ENCODE measurements at places on chromosomes 13 and 19.

DNA sequence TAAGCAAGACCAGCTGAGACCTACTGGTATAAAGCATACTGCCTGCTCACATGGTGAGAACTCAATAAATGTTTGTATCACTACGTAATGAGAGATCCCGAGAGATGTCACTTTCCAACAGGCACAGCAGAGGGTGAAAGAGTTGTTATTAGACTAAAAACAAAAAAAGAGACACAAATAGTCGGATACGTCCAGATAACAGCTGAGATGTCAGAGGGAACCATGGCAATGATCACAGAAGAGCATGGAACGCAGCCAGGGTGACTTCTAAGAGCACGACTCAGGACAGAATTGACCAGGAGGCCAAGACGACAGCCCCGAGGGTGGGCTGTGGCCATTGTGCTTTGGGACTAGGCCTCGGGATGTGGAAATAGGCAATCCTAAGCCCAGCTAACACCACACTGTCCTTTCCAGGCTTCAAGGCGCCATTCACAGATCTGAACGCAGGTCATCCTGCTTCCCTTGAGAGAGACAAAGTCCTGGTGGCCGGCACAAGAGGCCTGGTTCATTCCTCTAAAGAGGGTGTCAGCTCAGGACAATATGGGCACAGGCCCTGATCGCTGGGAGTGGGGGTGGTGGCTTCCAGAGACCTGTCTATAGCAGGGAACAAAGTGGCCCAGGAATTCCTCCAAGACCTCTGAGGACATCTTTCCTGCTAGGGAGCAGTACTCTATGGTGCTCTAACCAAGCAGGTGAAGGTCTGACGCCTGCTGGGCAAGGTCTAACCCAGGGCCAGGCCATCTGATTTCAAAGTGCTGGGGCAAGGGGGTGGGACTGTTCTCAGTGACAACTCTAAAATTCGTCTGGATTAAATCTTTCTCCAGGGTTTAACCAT lies 3.2 kb downstream of the SH3GL1 start:
- DNase-seq: no peak

- peak; percentile 34 for DNase-seq
These were observed 248.7 kb downstream of the KLF5 start for GRCh38 chr13:73307481-73307880.

GRCh38 chr19:6414793-6415590 lies 9.6 kb downstream of the KHSRP start:
- DNase-seq: no peak

GRCh38 chr19:58558623-58559274 lies 338 bp upstream of the UBE2M start:
- DNase-seq: peak; percentile 99

GRCh38 chr19:51034704-51035103 lies at the start of gene KLK12:
TSS of gene KLK12 (minus strand) at chr19:51035002. CDS start at chr19:51034621, 381 bp downstream.
- DNase-seq: no peak

DNA sequence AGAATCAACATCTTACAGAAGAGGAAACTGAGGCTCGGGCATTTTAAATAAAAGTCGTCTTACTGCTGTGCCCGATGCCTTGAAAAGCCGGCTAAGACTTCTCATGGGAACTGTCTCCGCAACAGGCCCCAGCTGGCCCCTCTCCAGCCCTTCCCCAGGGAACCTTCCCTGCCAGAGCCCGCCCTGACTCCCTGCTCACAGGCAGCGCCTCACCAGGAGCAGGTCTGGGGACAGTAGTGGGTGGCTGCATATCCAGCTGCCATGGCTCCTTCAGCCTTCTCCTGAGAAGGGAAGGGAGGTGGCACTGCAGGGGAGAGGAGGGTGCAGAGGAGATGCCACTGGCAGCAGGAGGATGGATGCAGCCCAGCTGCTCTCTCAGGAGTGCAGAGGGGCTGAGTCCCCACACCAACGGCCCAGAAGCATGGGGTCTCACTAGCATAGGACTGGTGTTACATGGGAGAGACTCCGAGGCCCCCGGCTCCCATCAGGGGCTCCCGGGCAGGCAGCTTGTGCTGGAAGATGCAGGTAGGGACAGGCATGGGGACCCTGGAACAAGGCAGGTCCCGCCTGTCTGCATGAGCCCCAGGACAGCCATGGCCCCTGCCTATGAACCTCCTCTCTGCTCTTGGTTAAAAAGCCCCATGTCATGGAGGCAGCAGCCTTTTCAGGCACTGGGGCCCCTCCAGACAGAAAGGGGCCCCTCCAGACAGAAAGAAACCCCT lies 216.4 kb upstream of the SGCG start:
- DNase-seq: no peak

DNA sequence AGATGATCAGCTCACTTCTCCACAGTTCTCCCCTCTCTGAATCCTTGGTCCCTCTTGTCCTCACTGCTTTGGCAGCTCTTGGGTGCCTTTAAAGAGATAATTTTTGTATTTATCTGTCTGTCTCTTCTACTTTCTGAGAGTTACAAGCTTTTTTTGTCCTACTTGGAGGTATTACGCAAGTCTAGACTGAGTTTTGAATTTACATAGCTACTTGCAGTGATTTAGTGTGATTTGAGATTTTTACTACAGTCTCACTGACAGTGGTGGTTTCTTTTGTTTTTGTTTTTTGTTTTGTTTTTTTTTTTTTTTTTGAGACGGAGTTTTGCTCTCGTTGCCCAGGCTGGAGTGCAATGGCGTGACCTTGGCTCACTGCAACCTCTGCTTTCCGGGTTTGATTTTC lies 22.1 kb downstream of the URI1 start:
- no peak for DNase-seq

- no peak for DNase-seq
These were observed 42.8 kb downstream of the ATP11A start for GRCh38 chr13:112732679-112733078.

DNA sequence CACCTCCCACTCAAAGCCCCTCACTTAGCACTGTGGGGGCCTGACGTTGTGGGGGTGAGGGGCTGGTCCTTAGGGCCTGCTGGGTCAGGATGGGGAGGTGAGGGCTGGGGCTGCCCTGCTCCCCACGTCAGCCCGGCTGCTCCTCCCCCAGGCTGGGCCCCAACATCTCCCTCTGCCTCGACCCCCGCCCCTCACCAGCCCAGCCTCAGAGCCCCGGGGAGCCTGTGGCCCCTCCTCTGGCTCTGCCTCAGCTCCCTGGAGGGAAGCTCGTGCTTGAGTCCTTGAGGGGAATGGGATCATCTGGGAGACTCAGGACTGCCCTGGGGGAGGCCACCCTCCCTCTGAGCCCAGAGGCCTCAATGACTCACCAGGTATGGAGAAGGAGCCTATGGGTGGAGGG lies 6.8 kb downstream of the LILRA4 start:
- no peak for DNase-seq

- DNase-seq: no peak
These were observed 65.6 kb downstream of the IRS2 start for GRCh38 chr13:109720758-109721184.

DNA sequence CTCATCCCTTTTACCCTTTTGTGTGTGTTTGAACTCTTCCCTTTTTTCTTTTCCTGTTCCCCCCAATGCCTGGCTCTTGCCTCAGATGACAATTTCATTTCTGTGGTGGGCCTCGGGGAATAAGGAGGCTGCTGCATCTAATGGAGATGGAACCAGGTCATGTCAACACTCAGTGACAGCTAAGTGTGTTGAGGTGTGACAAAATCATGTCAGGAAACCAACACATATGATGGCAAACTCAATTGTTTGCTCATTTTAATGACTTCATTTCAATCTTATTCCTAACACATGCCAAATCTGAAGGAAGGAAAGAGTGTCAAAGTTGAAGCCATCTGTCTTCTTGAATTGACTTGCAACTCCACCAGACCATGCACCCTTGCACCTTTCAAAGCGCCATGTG lies 36.7 kb downstream of the TNFSF11 start:
- DNase-seq: no peak

DNA sequence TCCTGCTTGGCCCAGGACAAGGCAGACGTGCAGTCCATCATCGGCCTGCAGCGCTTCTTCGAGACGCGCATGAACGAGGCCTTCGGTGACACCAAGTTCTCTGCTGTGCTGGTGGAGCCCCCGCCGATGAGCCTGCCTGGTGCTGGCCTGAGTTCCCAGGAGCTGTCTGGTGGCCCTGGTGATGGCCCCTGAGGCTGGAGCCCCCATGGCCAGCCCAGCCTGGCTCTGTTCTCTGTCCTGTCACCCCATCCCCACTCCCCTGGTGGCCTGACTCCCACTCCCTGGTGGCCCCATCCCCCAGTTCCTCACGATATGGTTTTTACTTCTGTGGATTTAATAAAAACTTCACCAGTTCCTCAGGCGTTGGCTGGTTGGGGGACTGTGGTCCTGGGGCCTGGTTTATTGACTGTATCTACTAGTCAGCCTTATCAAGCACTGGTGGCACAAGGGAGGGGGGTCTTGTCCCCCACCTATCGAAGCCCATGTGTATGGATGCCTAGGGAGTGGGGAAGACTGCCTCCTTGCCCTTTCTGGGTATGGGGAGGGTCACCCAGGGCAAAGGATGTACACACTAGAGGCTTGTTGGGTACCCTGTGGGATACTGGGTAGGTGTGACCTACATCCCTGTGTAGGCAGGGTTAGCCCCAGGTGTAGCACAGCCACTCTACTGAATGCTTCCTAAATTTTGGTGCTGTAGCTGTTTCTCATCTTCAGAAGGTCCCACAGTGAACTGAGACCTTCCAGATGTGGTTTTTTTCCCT lies 4.4 kb downstream of the CHMP2A start:
- DNase-seq: no peak

DNA sequence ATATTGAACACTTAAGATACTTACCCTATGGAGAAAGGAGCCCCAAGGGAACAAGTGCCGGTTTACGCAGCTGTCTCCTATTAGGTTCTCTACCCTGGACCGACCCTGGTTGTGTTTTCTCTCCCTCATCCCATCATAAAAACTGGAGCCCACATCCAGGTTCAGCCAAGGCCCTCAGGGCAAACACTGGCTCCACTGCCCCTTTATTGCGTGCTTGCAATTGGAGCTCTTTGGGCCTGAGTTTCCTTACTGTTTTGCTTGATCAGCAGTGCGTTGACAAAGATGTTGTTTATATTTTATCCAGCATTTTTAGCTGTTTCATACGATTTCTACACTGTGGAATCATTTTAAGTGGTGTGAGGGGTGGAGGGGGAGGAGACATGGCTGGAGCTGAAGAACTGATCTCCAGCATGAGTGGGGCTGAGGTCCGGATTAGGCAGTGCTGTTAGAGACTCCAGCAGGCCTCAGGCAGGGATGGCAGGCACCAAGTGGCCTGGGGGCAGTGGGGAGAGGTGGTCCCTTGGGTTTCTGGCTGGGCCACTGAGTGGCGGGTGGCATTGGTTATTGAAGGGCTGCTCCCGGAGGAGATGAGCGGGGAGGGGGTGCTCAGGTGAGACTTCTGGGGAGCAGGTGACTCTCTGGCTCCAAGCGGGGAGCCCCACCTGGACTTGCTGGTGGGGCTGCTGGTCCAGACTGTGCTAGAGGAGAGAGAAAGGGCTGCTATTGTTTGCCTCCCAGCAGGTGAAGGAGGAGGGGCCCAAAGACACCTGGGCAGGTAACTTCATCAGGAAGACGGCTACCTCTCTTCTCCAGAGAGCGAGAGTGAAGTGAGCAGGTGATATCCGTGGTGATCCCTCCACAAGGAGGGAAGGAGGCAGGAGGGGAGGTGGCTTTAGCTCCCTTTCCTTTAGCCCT lies 62.4 kb upstream of the RNF113B start:
- DNase-seq: no peak

- DNase-seq: no peak
These were observed 41.1 kb downstream of the GPR12 start for GRCh38 chr13:26719356-26719945.

DNA sequence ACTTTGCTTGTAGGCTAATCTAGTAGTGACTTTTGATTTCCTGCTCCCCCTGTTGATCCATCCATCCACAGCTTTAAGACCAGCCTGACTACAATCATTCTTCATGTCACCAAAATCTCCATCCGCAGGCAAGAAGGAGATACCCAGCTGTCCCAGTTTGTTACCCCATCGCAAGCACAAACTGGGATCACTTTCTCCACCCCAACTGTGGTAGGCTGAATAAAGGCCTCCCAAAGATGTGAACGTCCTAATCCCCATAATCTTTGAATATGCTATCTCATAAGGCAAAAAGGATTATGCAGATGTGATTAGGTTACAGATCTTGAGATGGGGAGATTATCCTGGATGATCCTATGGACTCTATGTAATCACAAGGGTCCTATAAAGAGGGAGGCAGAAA lies 202.0 kb downstream of the ENOX1 start:
- no peak for DNase-seq

- no peak for DNase-seq
These were observed 2.3 kb downstream of the DYRK1B start for GRCh38 chr19:39831679-39832078.

GRCh38 chr19:33208904-33209849 lies 15.0 kb downstream of the LRP3 start:
- no peak for DNase-seq

DNA sequence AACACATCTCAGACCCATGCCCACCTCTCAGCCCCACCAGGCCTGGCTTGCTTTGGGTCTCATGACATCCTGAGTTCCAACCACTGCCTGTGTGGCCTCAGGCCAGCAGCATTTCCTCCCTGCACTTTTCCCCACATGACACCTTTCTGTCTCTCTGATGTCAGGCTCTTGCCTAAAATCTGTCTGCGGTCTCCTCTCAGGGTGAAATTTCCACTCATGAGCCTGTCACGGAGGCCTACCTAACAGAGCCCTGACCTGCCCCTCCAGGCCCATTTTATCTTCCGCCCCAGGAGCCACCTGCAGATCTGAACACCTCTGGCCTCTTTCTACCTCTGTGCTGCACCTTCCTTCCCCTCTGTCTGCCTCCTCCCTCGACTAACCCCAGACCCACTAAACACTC lies 93.5 kb downstream of the ZDHHC20 start:
- DNase-seq: no peak

DNA sequence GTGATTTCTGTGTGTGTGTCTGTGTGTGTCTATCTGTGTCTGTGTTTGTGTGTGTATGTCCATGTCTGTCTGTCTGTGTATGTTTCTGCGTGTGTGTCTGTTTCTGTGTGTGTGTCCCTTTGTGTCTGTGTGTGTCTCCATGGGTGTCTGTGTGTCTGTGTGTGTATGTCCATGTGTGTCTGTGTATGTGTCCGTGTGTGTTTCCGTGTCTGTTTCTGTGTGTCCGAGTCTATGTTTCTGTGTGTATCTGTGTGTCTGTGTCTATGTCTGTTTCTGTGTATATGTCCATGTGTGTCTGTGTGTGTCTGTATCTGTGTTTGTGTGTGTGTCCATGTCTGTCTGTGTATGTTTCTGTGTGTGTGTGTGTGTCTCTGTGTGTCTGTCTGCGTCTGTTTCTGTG lies 276.3 kb upstream of the SOX1 start:
- DNase-seq: no peak

GRCh38 chr19:632579-633067 lies 714 bp downstream of the POLRMT start:
- DNase-seq: peak; percentile 78

- DNase-seq: no peak
These were observed 102.5 kb downstream of the RNF17 start for GRCh38 chr13:24866488-24866887.

All from transverse colon (tissue), 4 donors.